Progenitor cell of endocrine pancreas (in vitro differentiated cells): ENCODE measurements at places on chromosomes 4 and X.

GRCh38 chr4:165844161-165844560, 28.9 kb upstream of the TLL1 start:
- no peak overlapping the region for H3K27ac ChIP-seq
- no peaks in the 10 kb centered on the region for H3K36me3 ChIP-seq
- H3K4me1 ChIP-seq: no peaks in the 10 kb centered on the region
- no peak for DNase-seq
- H3K4me3 ChIP-seq: no peak overlapping the region

DNA sequence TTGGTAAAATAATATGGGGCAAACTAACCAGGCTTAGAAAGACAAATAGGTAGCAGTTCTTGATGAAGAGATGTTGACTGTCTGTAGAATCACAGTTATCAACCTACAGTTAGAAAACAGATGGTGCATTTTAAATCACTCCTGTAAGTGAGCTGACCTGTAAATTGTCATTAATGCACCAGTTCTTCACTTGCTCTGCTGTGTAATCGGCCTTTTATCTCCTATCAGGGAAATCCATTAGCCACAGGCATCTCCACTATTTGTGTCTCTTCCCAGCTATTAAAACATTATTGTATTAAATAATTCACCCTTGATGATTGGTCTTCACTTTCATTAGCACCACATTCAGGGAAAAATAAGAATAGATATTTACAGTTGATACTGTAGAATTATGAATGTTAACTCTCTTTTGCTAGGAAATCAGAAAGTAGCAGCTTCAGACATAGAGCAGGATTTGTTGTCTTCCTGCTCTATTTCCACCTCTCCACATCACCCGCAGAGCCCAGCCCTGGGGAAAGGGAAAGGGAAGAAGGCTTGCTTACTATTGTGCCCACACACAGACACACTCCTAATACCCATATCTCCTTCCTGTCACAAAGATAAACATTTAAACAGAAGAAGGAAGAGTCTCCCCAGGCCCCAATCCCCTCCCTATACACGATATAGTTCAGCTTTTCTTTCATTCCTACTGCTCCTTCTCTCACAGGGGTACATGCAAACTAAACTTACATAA, 97.1 kb downstream of the REELD1 start:
- no peaks in the 10 kb centered on the region for H3K36me3 ChIP-seq
- DNase-seq: no peak
- H3K4me3 ChIP-seq: no peak overlapping the region
- no peaks in the 10 kb centered on the region for H3K27me3 ChIP-seq

DNA sequence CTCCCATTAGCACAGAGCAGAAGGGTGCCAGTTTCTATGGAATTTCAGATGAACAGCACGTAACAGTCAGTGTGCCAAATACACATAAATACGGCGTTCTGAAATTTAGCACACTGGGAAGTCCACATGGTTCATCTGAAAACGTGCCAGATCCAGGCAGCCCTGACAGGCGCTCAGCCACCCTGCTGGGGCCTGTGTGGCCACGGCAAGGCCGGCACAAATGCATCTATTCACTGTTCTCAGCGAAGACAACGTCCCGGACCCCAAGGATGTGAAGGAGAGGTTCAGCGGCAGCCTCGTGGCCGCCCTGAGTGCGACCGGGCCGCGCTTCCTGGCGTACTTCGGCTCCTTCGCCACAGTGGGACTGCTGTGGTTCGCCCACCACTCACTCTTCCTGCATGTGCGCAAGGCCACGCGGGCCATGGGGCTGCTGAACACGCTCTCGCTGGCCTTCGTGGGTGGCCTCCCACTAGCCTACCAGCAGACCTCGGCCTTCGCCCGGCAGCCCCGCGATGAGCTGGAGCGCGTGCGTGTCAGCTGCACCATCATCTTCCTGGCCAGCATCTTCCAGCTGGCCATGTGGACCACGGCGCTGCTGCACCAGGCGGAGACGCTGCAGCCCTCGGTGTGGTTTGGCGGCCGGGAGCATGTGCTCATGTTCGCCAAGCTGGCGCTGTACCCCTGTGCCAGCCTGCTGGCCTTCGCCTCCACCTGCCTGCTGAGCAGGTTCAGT, 15.6 kb downstream of the DGKQ start:
- H3K27ac ChIP-seq: no peak overlapping the region
- DNase-seq: no peak
- no peaks in the 10 kb centered on the region for H3K4me1 ChIP-seq
- H3K27me3 ChIP-seq: no peaks in the 10 kb centered on the region

- H3K36me3 ChIP-seq: no peaks in the 10 kb centered on the region
- DNase-seq: no peak
- peaks cover 13% of the 10 kb centered on the region for H3K27me3 ChIP-seq
- no peaks in the 10 kb centered on the region for H3K4me1 ChIP-seq
- H3K4me3 ChIP-seq: no peak overlapping the region
Measured at GRCh38 chrX:13574600-13574999, 5.2 kb downstream of the EGFL6 start.

DNA sequence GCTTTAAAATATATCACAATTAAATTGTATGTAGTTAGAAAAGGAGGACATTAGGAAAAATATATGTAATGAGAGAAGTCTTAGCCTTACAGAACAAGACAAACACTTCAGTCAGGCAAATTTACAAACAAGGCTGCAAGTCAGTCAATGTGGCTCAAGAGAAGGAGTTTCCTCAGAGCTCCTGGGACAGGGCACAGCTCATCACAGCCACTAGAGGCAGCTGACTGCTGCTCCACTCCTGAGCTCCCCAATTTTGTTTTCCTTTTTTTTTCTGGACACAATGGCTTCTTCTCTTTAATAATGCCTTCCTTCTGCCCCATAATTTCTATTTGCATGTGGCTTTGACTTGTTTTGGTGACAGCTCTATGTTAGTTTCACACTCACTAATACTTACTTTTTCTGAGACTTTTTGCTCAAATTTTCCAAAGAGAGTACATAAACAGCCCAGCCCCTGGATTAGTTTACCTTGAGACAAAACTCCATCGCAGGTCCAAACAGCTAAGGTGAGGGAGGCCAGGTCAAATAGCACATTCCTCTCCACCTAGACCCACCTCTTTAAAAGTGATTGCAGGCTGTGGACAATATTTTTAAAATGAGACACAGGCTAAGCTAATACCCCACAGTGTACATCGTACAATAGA, 850.4 kb upstream of the FRG1 start:
- H3K36me3 ChIP-seq: no peaks in the 10 kb centered on the region
- H3K4me1 ChIP-seq: peaks cover 16% of the 10 kb centered on the region
- no peak overlapping the region for H3K4me3 ChIP-seq
- H3K27ac ChIP-seq: no peak overlapping the region
- no peak for DNase-seq

GRCh38 chr4:6126971-6127745, 73.2 kb downstream of the JAKMIP1 start:
- H3K4me3 ChIP-seq: no peak overlapping the region
- H3K27ac ChIP-seq: no peak overlapping the region
- no peaks in the 10 kb centered on the region for H3K4me1 ChIP-seq
- H3K27me3 ChIP-seq: peaks cover 5% of the 10 kb centered on the region

DNA sequence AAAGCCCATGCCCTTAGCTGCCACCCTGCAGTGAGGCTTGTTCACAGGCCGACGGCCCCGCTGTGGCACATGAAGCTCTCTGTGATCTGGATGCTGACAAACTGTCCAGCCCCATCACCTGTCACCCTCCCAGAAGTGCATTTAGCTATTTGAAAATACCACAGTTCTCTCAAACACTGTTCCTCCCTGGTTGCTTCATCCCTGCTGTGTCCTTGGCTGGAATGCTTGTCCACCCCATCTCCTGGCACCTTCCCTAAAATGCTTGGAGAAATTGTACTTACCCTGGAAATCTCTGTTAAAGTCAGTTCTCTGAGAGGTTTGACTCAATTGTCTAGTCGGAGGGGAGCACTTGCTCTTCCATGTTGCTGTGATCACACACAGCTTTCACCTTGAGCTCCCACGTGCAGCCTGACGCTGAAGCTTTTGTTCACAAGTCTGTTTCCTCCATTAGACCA, 10.1 kb downstream of the SYNPO2 start:
- peaks cover 7% of the 10 kb centered on the region for H3K27me3 ChIP-seq
- no peak overlapping the region for H3K27ac ChIP-seq
- H3K4me3 ChIP-seq: no peak overlapping the region
- DNase-seq: no peak
- no peaks in the 10 kb centered on the region for H3K4me1 ChIP-seq

- no peak overlapping the region for H3K27ac ChIP-seq
- H3K4me1 ChIP-seq: no peaks in the 10 kb centered on the region
- no peak for DNase-seq
- no peak overlapping the region for H3K4me3 ChIP-seq
Measured at GRCh38 chr4:60822986-60823385, 377.1 kb upstream of the ADGRL3 start.

GRCh38 chrX:135931644-135932487, 38.4 kb downstream of the SAGE1 start:
- H3K4me3 ChIP-seq: no peak overlapping the region
- H3K27me3 ChIP-seq: no peaks in the 10 kb centered on the region
- no peaks in the 10 kb centered on the region for H3K36me3 ChIP-seq
- H3K27ac ChIP-seq: no peak overlapping the region
- DNase-seq: peak; percentile 28

DNA sequence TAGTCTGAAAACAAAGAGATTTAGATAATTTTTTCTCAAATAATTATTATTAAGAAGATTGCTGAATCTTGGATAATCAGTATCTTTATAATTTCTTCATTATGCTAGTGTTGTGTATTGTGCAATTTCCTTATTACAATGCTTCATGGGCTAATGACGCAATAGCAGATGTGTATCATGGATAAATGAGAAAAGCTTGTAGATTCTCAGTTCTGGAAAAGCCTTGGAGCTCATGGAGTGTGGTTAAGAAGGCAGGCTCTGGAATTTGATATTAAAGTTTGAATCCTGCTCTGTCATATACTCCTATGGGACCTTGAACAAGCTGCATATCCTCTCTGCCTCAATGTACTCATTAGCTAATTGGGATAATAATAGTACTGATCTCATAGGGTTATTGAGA, 18.9 kb upstream of the CXCL8 start:
- no peak overlapping the region for H3K4me3 ChIP-seq
- H3K4me1 ChIP-seq: no peaks in the 10 kb centered on the region
- H3K36me3 ChIP-seq: no peaks in the 10 kb centered on the region
- H3K27ac ChIP-seq: no peak overlapping the region
- no peaks in the 10 kb centered on the region for H3K27me3 ChIP-seq
